Nephron progenitor cell (in vitro differentiated cells): ENCODE measurements at places on chromosomes 1 and 21.

- no peak for DNase-seq
These were observed 9.9 kb upstream of the PAQR6 start for GRCh38 chr1:156257711-156258110.

DNA sequence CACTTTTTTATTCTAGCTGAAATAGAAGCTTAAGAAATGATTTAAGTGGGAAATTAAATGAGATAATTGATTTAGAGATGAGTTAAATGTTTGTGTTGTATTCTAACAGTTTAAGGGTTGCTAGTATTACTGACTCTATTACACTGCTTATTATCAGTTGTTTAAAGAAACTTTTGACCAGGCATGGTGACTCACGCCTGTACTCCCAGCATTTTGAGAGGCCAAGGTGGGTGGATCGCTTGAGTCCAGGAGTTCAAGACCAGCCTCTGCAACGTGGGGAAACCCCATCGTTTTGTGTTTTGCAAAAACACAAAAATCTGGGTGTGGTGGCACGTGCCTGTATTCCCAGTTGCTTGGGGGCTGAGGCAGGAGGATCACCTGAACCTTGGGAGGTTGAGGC, 14.2 kb downstream of the CLIC4 start:
- DNase-seq: no peak

GRCh38 chr1:156388174-156389137, 19.4 kb downstream of the RHBG start:
- DNase-seq: peak; percentile 77

DNA sequence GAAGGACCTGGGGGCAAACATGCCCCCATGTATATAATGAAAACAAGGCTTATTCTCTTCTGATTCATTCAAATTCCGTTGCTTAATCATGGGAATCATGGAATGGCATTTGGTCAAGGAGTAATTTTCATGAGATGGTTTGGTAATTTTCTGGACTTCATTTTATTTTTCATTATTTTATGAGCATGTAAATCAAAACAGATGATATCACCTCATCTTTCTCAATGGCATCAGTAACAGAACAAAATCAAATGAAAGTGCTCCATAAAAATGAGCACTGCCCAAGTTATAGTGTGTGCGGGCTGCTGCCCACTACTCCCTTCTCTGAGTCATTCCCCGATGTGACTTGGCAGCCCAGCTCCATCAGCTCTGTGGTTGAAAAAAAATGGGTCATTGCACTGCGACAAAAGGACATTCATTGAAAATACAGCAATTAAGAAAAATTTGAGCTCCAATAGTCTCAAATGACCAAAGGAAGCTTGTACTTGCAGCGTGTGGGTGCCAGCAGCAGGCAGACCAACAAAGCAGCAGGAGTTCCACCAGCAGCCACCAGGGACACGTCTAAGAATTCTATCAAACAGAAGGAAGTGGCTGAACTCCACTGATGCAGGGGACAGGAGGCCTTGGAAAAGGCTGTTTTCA, 84.3 kb upstream of the VAV3 start:
- DNase-seq: peak; percentile 25

- DNase-seq: no peak
These were observed 8.4 kb upstream of the NBPF11 start for GRCh38 chr1:148160343-148161052.

- DNase-seq: no peak
These were observed 233.9 kb downstream of the DENND1B start for GRCh38 chr1:197541411-197541810.

- DNase-seq: no peak
These were observed 127.9 kb upstream of the CACYBP start for GRCh38 chr1:174871886-174872285.

GRCh38 chr1:87170931-87171598, 157.6 kb upstream of the LMO4 start:
- DNase-seq: no peak
